Calu3 (cell line): ENCODE measurements at places on chromosomes 7 and 10.

DNA sequence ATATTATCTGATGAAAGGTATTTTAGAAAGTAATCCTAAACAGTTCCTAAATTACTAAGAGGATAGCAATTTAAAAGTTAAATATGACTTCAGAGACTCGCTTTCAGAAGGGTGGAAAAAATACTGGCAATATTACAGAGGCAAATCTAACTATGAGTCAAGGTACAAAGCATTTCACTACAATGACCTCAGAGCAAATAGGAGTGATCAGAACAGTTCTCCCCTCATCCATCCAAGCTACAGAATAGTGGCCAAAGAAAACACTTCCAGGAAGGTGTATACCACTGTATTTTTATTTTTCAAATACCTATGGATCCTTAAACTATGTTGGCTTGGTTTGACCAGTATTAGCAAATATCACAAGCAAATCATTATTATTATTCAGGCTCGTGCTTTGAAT, 112.8 kb upstream of the ODAD2 start:
- no peak for DNase-seq

- DNase-seq: no peak
These were observed 245.2 kb downstream of the ABCA13 start for GRCh38 chr7:48416327-48416908.

DNA sequence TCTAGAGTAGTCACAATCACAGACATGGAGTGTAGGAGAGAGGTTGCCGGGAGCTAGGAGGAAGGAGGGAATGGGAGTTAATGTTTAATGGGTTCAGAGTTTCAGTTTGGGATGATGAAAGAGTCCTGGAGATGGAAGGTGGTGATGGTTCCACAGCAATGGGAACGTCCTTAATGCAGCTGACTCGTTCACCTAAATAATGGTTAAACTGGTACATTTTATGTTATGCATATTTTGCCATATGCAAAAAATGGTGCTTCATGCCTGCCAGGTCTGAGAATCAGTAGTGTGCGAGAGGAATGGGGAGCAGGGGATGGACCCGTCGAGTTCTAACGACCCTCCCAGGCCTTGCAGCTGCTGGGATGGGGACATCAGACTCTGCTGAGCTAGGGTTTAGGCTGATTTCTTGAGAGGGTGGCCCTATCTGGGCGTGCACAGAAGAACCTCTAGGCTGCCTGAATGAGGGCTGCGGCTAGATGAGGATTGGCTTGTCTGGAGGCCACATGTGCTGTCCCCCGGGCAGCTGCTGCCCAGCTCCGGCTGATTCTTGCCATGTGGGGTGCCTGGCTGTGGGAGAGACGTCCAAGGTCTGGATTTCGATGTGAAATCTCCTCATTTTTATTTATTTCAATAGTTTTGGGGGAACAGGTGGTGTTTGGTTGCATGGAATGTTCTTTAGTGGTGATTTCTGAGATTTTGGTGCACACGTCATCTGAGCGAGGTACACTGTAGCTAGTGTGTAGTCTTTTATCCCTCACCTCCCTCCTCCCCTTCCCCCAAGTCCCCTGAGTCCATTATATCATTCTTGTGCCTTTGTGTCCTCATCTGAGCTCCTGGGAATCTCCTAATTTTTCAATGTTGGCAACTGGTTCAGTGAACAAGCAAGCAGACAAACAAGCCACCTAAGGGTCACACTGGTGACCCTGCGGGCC, 116.0 kb downstream of the GRK5 start:
- DNase-seq: no peak

DNA sequence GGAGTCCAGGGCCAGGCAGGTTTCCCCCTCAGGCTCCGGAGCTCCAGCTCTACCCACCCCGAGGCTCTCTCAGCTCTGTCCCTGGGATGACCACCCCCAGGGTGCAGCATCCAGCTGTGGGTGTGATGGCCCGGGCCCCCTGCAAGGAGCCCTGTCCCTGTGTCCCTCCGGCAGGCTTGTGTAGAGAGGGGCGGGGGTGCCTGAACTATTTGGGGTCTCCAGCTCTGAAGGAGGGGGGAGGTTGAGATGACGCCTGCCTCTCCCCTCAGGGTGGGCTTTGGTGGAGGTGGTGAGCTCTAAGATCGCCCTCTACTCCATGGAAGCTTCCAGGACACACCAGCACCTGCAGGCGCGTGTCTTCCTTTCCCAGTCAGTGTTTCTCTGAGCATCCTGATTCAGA, 39.4 kb downstream of the ADRA2A start:
- DNase-seq: no peak

DNA sequence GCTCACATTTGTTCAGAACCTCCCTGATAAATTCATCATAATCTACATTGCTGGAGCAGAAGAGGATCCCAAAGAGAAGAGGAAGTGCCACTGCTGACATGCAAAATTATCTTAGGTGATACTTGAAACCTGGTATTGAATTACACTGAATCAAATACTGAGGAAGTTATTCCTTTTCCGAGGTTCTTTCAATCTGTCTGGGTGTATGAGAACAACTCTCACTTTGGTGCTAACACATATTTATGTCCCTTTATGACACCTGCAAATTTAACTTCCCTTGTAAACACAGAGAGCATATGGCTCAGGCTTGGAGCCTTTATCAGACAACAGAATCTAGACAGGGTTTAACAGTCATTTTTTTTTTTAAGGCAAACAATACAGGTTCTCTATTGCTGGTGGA, 131.4 kb downstream of the SRPK2 start:
- DNase-seq: no peak

DNA sequence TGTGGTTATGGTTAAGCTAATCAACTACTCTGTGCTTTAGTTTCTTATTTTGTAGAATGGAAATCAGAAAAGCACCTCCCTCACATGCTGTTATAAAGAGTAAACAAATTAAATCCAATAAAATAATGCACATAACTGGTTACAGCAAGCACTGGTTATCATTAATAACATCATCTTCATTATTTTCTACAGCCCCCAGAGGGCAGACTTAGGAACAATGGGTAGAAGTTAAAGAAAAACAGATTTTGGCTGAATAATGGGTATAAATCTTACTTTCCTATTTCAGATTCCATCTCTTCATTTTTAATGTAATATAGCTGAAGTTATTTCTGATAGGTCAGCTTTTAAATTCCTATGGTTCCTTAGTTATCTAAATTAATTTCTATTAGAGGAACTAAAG, 126.5 kb downstream of the DOCK4 start:
- no peak for DNase-seq

DNA sequence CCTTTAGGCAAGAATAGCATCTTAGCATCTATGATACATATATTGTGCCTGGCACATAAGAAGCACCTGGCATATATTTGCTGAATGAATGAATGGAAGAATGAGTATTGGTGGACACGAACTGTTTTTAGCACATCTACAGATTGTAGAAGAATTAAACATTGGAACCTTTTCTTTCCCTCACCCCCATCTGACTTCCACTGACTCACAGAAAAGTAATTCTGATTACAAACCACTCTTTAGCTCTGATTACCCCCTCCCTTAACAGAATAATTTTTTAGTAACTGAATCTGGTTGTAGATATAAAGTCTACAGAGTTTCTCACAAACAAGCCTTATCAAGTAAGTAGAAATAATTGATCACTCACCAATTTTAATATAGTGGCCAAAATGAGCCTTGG, 31.9 kb downstream of the SLC26A4 start:
- no peak for DNase-seq

- DNase-seq: peak; percentile 69
These were observed 25.8 kb upstream of the TMEM120A start for GRCh38 chr7:76020031-76020714.

- no peak for DNase-seq
These were observed 1.4 kb downstream of the MTURN start for GRCh38 chr7:30136117-30136731.

DNA sequence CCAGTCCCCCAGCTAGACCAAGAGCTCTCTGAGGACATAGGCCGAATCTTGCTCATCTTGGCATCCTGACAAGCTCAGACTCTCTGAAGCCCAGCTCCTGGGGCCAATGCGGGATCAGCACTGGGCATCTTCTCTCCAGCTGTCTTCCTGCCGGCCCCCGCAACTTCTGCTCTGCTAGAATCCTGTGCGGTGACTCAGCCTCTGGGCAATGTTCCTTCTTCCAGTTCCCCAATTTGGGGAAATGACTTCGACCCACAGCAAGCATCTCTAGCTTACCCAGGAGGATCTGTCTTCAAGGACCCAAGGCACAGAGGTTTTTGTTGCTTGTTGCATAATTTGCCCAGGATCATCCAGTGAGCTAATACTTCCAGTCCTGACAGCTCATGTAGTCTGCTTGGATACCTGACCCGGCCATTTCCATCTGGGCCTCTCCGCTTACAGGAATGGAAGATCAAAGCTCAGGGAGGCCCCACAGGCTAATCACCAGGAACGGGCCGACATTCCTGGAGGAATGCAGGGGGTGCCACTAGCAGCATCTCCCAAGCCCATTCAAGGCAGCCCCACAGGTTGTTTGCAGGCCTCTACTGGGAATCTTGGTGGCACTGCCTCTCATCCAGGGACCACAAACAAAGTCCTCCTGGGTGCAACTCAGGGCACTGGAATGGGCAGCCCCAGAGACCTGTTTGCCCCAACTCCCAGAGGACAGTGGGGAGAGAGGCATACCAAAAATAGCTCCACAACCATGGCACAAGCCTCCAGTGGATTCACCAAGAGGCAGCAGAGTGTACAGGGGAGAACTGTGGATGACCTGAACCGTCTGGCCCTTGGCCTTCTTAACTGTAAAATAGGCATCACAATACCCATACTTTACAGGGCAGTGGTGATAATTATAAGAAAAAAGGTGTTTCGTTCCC, 151.9 kb downstream of the NEURL1 start:
- no peak for DNase-seq

DNA sequence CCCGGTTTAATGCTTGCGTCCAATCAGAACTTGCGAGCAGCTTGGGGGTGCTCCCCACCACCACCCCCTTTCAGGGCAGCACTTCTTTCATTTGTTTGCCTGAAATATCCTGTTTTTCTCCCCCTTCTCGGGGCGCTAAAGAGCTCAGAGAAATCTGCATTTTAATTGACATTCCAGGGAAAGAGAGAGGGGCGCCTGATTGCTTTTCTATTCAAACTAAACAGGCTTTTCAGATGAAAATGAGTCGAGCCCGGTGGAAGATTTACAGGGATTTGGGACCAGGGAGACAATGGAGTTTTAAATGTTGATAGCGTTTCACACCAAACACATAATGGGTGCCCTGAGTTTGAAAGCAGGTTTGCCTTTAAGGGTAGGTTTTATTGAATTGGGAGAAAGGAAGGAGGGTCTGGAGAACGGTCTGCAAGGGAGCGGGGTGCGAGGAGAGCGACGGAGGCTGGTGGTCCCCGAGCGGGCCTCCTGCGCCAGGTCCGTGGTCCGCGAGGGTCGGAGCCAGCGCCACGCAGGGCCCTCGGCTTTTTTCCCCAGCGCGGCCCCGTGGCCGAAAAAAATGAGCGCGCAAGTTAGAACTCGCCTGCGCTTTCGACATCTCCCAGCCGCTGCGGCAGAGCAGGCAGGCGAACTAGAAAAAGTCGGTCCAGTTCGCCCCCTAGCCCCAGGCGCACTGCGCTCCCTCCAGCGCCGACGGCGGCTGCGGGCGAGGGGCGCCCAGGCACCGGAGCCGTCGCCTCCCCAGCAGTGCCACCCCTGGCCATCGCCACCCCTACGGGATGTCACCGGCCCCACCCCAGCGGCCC, 1.3 kb downstream of the FGFR2 start:
- DNase-seq: peak; percentile 48

GRCh38 chr7:95527776-95528250, 42.1 kb downstream of the ASB4 start:
- no peak for DNase-seq

GRCh38 chr7:133775201-133775600, 351.9 kb upstream of the LRGUK start:
- no peak for DNase-seq

GRCh38 chr7:30184791-30185487, 50.2 kb downstream of the MTURN start:
- no peak for DNase-seq

- no peak for DNase-seq
These were observed 123.4 kb upstream of the BTBD16 start for GRCh38 chr10:122147663-122148062.

GRCh38 chr10:70685455-70685911, 13.2 kb downstream of the ADAMTS14 start:
- no peak for DNase-seq

DNA sequence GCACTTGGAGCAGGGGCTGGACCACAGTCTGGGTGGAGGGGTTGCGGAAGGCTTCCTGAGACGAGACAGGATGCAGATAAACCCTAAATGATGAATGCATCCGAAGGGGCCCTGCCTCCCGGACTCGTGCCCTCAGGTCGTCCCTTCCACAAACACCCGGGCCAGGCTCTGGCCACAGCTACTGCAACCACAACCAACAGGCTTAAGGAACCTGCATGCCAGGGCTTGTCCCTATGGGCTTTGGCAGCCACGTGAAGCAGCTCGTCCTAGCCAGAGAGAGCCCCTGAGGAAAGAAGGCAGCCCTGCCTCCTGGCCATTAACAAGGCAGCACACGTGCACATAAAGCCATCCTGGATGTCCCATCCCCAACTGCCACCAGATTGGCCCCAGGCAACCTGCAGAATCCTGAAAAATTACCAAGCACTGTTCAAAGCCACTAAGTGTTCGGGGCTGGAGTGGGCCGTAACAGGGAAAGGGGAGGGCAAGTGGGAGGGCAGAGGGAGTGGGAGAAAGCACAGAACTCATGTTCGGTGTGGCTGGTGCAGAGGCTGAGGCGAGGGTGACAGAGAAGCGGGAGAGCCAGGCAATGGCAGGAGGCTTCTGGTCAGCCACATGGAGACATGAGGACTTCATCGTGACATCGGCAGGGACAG, 62.7 kb downstream of the MAD1L1 start:
- no peak for DNase-seq

- DNase-seq: no peak
These were observed 449.0 kb upstream of the IGFBP3 start for GRCh38 chr7:46369933-46370654.

DNA sequence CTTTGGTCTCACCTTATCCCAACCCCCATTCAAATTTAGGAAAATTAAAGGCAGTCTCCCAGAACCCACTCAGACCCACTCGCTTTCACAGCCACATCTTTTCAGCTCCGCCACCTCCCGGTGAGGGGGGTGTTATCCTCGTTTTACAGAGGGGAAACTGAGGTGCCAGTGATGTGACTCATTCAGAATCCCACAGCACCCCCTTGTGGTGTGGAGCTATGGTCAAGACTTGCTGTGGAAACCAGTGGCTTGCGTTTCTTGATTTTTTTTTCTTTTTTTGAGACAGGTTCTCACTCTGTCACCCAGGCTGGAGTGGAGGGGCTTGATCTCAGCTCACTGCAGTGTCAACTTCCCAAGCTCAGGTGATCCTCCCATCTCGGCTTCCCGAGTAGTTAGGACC, 27.6 kb downstream of the SLC35G1 start:
- DNase-seq: peak; percentile 11

- DNase-seq: no peak
These were observed 8.4 kb downstream of the C10orf105 start for GRCh38 chr10:71711052-71711623.

- no peak for DNase-seq
These were observed 19.0 kb downstream of the ACTA2 start for GRCh38 chr10:88933564-88933963.

- no peak for DNase-seq
These were observed 7.0 kb downstream of the VPS37D start for GRCh38 chr7:73674468-73675124.
